ENCODE measurements at places on chromosomes 7 and 10.

- peak; percentile 49 for DNase-seq
Measured at GRCh38 chr10:26391701-26392695, 46.1 kb upstream of the APBB1IP start.

DNA sequence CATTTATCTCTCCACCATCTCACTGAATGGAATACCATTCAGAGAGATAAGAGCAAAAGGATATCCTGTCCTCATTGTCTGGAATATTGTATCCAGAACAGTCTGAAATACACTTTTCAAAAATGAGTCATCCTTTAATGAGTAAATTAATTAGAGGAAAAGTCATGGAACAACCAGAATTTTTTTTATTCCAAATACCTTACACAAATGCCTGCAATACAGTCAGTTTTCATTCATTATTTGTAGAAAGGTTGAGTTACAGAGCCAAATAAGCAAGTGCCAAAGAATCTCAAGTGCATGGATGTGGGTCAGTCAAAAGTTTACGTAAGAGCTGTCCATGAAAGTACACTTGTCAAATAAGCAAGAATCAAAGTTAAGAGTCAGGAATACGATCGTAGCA lies 482.6 kb downstream of the IPMK start:
- DNase-seq = no peak

DNA sequence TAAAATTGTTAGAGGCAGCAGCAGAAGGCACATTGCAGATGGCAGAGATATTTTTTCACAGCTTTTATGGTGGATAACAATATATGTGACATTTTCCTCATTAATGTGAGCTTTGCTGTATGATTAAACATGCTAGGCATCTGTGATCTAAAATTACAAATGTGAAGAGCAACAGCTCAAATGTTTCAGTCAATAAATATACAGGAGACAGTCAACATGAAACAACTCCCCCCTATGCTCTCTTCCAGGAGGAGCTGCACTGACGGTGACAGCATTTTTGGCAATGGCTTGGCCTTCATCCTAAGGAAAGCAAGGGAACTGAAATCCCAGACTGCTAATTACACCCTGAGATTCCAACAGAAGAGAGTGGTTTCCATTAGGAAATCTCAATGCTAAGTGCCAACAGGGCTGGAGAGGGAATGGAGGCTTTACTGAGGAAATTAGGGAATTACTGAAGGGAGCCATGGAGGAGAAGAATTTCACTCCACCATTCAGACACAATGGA lies 51.4 kb upstream of the GRB10 start:
- no peak for DNase-seq

- no peak for DNase-seq
Measured at GRCh38 chr10:124353091-124353815, 65.5 kb downstream of the OAT start.

DNA sequence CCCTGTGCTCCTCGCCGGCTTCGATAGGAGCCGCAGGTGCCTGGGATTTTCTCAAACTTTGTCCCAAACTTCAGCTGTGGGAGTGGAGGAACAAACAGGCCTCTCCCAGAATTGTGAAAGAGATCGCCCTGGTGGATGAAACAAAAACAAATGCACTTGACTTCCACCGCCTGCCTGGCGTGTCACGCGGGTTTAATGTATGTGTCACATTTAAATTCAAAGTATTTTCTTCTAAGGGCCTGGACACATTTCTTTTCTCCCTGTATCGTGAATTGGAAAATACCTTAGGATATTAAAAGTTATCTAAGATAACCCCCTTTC lies 694 bp upstream of the WASL start:
- no peak for DNase-seq

DNA sequence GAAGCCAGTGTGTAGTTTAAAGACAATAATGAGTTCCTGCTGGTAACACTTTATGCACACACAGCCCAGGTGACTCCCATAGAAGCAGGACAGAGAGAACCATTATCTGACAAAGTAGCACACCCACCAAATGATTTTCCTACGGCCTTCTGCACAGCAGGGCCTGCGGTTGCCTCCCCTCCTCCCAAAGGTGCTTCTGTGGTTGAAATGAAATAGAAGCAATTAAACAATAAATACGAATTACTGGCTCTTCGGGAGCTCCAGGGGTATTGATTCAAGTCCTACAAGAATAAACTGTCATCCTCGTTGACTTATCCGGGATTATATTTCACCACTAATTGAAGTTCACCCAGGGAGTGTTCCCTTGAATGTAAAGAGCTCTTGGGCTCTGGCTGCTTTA lies 172.1 kb downstream of the ACTR3B start:
- DNase-seq = no peak

GRCh38 chr7:18414885-18415284 lies 80.7 kb upstream of the HDAC9 start:
- no peak for DNase-seq

GRCh38 chr7:101896941-101897340 lies 79.5 kb downstream of the CUX1 start:
- DNase-seq = no peak

- no peak for DNase-seq
Measured at GRCh38 chr7:137862964-137863363, 16.2 kb upstream of the DGKI start.

- DNase-seq = peak; percentile 16
Measured at GRCh38 chr10:70174058-70174741, 3.9 kb upstream of the SAR1A start.

- DNase-seq = no peak
Measured at GRCh38 chr7:57427594-57427993, 22.4 kb upstream of the ZNF716 start.

DNA sequence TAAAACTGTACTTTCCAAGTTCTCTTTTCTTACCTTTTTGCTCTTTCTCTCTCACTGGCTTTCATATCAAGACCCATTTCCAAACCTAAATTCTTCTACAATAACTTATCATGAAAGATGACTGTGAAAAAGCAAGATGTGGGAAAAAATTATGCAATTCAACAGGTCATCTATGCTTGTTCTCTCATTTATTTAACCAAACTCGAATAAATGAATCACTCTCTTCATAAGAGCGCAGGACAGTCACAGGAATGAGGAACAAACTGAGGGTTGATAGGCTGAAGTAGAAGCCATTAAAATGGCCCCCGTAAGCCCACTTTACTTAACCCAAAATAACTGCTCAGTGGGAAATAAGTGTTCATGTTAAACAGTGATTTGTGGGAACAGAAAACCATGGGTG lies 1289.7 kb upstream of the SORCS1 start:
- DNase-seq = no peak

- no peak for DNase-seq
Measured at GRCh38 chr10:45427262-45427969, 53.4 kb downstream of the ALOX5 start.

GRCh38 chr7:100546129-100546925 lies 7.3 kb downstream of the AGFG2 start:
- no peak for DNase-seq

- DNase-seq = no peak
Measured at GRCh38 chr10:130137090-130137448, 878 bp downstream of the GLRX3 start.

GRCh38 chr10:33979195-33979594 lies 644.7 kb upstream of the NRP1 start:
- no peak for DNase-seq

- DNase-seq = no peak
Measured at GRCh38 chr7:132472463-132473120, 103.7 kb downstream of the PLXNA4 start.

- no peak for DNase-seq
Measured at GRCh38 chr10:19904202-19904661, 88.0 kb downstream of the PLXDC2 start.

Data from iPS-NIHi11 (cell line).